Head of caudate nucleus (tissue), 42 donors: ENCODE measurements at places on chromosomes 6 and 20.

DNA sequence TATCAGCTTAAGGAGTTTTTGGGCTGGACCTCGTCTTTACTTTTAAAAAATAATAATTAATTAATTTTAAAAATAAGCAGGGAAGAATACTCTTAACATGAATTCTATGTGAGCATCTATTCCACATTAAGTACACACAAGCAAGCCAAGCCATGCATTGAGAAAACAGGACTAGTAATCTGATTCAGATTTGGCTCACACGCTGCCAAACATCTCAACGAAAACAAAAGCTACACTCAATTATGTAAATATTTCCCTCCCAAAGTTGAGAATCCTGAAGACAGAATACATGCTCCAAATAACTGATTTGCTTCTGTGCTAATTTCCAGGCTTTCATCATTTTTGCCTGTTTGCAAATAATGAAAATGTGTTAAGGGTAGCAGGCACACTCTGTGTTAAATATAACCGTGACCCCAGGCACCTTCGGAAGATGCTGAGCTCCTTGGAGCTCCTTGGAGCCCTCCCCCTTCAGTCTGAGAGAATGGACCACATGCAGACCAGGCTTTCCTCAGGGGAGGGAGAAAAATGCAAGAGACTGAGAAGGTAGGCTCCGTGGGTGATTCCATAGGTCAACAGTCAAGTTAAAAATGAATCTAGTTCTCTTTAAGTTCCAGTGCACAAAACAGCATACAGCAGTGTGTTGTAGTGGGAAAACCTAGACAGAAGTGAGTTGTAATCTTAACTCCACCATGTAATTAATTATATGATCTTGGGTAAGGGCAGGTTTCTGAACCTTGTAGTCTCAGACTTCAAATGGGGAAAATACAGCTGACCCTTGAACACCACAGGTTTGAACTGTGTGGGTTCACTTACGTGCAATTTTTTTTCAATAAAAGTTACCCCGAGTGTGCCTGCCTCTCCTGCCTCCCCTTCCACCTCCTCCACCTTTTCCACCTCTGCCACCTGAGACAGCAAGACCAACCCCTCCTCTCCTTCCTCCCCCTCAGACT lies 161.3 kb upstream of the RREB1 start:
- no peak for DNase-seq

GRCh38 chr20:41185013-41185757 lies 47.8 kb downstream of the PLCG1 start:
- peak; percentile 56 for DNase-seq

GRCh38 chr20:9122571-9122970 lies 53.7 kb downstream of the PLCB4 start:
- no peak for DNase-seq

DNA sequence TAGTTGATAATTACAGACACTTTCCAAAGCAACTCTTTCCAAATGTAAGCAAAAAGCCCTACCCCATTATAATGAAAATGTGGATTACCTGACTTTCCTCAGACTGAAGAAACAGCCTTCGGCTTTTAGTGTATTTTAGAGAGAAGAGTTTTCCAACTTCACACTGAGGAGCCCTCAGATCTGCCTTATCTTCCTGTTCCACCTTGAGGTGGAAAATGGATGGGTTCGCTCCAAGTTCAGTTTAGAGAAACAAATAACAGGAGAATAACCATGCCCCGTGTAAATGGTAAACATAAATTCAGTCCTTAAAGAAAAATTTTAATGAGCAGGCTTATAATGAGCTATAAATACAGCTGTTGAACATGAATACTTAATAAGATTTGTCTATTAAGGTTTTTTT lies 21.1 kb upstream of the MTHFD1L start:
- DNase-seq, result no peak

DNA sequence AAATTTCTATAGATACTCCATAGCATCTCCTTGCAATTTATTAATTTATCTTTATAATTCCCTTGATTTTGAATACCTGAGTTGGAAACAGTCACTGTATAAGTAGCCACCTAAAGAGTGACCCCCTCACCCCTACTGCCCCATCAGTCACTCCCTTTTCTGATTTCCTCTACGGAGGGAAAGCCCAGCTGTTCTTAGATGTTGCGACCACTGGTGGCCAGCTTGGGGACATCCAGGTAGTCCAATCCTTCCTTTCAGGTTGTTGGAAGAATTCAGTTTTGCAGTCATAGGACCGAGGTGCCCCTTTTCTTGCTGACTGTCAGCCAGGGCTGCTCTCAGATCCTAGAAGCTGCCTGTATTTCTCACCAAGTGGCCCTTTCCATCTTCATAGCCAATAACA lies 87.8 kb downstream of the BMP6 start:
- DNase-seq, result no peak

- no peak for DNase-seq
Measured at GRCh38 chr6:26398555-26398954, 3.5 kb upstream of the BTN3A1 start.

DNA sequence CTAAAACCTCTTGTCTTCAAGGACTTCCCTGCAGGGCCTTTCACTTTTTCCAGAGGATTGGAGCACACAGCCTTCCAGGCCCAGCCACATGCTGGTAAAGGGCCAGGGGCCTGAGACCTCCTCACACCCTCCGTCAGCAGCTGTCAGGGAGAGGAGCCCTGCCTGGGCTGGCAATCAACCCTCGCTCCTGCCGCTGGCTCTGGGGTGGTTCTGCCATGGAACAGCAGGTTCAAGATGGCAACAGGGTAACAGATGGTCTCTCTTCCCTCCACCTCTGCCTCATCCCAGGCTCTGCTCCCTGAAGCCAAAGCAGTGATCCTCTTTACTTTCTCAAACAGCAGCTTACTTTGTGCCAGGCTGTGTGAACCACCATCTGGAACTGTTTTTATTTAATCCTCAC lies 23.8 kb downstream of the PCNA start:
- no peak for DNase-seq

GRCh38 chr20:57212534-57213276 lies 53.7 kb downstream of the BMP7 start:
- no peak for DNase-seq

- DNase-seq, result no peak
Measured at GRCh38 chr20:41577129-41578009, 40.8 kb downstream of the CHD6 start.

- DNase-seq, result no peak
Measured at GRCh38 chr20:61434341-61434781, 182.3 kb downstream of the CDH4 start.

DNA sequence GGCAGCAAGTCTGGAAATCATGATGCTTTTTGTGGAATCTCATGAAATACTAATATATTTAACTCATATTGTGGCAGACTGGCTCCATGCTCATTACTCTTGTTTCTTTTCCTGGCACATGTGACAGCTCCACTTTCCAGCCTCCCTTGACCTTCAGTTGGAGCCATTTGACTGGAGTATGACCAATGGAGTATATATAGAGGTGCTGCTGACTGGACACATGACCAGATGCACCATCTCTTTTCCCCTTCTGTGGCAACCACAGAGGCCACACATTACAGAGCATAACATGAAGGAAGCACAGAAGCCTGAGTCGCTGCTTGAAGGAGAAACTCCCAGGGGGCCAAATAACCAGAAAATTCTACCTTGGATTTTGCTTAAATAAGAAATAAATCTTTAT lies 77.4 kb downstream of the MKKS start:
- DNase-seq, result no peak

DNA sequence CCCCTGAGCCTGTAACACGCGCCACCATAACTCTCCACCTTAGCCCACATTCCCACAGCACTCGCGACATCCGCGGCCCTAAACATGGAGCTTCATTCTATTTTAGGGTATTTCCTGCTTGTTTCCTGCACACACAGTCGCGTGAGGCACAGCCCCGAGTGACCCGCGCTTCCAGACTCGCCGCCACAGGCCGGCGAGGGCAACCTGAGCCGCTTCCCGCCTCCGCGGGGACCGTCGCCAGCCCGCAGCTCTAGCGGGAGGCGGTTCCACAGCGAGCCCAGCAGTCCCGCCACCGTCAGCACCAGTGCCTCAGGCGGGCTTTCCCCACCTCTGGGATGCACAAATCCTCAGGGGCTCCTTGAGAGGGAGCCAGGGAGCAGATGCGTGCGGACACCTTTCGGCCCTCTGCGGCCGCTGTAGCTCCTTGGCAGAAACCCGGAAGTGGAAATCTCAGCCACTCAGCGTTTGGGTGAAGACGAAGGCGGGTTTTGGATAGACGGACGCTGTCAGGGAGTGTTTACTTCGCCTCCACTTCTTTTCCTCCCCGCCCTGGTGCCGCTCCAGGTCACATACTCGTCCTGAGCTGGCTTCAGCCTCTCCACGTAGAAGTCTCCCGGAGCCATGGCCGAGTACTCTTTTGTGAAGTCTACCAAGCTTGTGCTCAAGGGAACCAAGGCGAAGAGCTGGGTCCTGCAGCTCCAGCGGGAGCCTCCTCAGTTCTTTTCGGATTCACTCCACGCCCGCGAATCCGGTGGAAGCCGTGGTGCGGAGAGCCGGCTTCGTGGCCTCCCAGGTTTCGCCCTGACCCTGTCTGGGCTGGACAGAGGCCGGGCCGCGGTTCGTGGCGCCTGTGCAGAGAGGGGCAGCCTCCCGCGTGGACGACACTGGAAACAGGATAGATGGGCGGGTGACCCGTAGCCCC lies 2177.4 kb upstream of the DEFB115 start:
- DNase-seq, result no peak

GRCh38 chr6:160791981-160792418 lies 90.0 kb downstream of the PLG start:
- DNase-seq, result no peak

GRCh38 chr6:27894839-27895762 lies 17.1 kb downstream of the OR2B2 start:
- peak; percentile 69 for DNase-seq

DNA sequence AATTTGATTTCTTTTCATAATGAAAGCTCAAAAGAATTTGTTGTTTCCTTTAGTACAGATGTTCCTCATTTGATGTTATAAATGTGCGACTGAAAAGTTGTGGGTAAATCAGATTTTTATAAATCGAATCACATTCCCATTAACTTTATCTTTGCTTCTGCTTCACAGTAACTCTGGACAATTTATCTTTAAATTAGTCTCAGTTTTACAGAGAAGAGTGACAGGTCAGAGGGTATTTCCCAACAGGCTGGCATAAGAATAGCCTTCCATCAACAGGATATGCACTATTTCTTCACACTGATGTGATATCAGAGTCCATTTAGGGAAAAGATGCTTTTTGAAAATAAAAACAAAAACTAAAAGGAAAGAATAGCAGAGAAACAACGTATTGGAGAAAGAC lies 286.9 kb downstream of the FRK start:
- no peak for DNase-seq

GRCh38 chr6:44439270-44440045 lies 52.0 kb downstream of the CDC5L start:
- DNase-seq, result no peak

GRCh38 chr6:132289756-132290155 lies 111.5 kb downstream of the MOXD1 start:
- DNase-seq, result no peak

GRCh38 chr20:44364780-44365179 lies 9.3 kb downstream of the HNF4A start:
- no peak for DNase-seq

- peak; percentile 27 for DNase-seq
Measured at GRCh38 chr6:15464211-15464725, 198.6 kb downstream of the DTNBP1 start.

- no peak for DNase-seq
Measured at GRCh38 chr6:156497618-156498017, 279.6 kb upstream of the ARID1B start.

DNA sequence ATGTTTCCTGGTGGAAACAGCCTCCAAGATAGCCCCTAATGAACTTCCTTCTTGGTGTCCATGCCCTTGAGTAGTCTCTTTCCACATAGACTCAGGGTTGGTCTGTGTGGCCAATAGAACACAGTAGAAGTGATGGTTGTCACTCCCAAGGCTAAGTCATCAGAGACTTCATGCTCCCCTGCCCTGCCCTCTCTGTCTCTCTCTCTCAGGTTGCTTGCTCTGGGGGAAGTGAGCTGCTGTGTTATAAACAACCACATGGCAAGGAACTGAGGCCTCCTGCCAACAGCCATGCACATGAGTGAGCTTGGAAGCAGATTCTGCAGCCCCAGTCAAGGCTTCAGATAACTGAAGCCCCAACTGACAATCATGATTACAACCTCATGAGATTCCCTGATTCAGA lies 85.3 kb upstream of the SLC22A16 start:
- DNase-seq, result no peak

DNA sequence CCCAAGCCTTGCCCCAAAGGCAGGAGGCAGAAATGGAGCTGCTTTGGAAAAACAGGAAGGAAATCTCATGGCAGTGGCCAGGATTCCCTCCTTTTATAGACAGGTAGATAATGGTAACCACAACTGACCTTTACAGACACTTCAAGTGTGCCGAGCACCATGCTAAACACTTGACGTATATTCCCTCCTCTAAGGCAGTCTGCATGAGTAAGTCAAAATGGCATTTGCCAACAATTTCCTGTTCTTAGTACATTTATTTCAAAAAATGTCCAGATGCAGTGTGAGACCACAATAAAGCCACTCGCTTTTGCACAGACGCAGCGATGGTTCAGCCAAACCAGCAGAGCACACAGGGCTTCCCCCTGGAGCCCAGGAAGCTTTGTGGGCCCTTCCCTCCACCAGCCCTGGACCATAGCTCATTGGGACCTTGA lies 16.5 kb upstream of the GPR6 start:
- no peak for DNase-seq

DNA sequence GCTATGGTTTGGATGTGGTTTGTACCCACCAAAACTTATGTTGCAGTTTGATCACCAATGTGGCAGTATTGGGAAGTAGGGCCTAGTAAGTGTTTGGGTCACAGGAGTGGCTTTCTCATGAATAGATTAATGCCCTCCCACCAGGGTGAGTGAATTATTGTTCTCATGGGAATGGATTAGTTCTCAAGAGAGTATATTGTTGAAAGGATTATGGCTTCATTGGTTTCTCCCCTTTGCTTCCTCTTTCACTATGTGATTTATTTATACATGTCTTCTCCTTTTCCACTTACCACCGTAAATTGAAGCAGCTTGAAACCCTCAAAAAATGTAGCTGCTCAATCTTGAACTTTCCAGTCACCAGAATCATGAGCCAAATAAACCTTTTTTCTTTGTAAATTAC lies 10.8 kb downstream of the UFL1 start:
- DNase-seq, result no peak

GRCh38 chr6:125947615-125948014 lies 9.0 kb upstream of the HINT3 start:
- no peak for DNase-seq
